ENCODE measurements at places on chromosomes 6 and 20.
A peak's percentile ranks its signal among the peaks of the same experiment; 100 is the strongest.

DNA sequence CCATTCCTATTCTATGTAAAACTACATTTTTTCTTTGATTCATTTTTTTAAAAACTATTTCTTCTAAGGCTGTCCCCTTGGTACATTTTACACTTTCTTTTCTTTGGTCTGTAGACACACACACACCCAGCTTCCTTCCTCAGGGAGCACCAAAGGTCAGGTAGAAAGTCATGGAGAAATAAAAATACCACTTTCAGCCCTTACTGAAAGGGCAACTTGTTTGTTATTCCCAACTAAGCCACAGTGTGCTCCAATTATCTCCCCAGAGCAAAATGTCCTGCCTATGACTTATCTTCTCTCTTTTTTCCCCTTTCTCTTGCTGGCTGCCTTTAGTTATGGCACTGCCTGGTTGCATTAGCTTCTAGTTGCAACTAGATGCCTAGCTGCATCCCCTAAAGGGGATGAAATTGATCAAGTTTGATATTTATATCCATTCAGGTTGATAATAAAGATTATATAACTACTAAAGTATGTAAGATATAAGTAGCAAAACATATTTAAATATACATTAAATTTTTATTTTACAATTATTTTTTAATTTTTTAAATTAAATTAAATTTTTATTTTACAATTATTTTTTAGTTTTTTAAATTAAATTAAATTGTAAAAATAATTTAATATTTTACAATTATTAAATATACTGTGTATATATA lies 21.6 kb upstream of the LRRC1 start:
- DNase-seq, result no peak

DNA sequence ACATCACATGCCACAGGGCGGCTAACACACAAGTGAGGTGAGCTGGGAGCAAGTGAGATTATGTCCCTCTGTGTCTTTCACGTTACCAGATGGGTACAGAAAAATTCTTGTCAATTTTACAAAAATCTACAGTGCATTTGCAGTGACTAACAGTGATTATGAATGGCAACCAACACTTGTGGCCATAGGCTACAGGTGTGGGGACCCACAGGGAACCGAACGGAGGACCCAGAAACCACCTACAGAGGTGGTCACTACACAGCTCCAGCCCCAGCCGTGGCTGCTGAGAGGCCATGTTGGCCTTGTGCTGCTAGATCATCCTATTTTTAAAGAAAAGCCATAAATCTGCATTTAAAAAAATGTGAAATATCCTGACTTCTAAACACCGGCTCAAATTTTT lies 50.2 kb downstream of the FYN start:
- no peak for DNase-seq

GRCh38 chr6:167682125-167682524 lies 144.6 kb upstream of the AFDN start:
- DNase-seq, result no peak

GRCh38 chr6:56772737-56773184 lies 130.1 kb upstream of the DST start:
- DNase-seq, result no peak

DNA sequence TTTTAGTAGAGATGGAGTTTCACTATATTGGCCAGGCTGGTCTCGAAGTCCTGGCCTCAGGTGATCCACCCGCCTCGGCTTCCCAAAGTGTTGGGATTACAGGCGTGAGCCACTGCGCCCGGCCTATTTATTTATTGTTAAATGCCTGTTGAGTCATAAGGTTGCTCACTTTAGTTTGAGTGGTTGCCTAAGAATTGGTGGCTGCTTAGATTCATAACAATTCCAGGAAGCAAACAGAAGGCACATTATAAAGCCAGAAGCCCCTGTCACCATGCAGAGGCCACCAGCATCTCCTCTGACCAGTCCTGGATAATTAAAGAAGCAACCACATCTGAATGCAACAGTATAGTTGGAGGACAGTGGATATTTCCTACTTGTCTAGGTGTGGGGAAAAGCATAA lies 24.0 kb upstream of the ARMH2 start:
- DNase-seq, result no peak

DNA sequence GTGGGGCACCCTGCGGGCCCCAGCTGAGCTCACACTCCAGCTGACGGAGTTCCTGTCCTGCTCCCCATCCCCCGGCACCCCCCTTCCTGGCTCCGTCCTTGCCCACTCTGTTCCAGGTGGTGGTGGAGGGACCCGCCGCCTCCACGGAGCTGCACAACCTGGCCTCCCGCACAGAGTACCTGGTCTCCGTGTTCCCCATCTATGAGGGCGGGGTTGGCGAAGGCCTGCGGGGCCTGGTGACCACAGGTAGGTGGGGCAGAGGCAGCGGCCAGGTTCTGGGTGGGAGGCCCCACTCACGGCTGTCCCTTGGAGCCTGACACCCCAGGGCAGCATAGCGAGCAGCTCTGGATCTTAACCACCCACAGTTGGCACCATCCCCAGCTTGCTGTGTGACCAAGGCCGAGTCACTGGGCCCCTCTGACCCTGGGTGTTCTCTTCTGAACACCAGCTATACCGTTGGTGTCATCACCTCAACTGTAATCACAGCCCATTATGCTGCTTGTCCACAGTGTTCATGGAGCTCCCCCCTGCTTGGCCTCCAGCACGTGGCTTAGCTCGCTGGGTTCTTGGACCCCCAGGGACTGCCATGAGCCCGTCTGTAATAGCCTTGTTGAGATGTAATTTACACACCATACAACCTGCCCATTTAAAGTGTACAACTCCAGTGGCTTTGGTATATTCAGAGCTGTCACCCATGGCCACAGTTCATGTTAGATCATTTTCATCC lies 17.4 kb downstream of the COL20A1 start:
- DNase-seq, result no peak

DNA sequence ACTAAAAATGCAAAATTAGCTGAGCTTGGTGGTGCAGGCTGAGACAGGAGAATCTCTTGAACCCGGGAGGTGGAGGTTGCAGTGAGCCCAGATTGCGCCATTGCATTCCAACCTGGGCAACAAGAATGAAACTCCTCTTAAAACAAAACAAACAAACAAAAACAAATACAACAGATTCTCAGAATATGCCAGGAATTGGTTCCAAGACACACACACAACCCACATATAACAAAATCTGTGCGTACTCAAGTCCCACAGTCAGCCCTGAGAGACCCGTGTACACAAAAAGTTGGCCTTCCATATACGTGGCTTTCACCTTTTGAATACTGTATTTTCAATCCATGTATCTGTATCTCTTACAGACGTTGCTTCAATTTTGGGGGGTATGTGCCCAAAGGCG lies 98.9 kb upstream of the MARCKS start:
- DNase-seq, result no peak

GRCh38 chr20:34507702-34508413 lies 8.4 kb upstream of the DYNLRB1 start:
- no peak for DNase-seq

- no peak for DNase-seq
These were observed 179.7 kb upstream of the SHLD1 start for GRCh38 chr20:5570452-5570851.

GRCh38 chr6:72619883-72620696 lies 1.8 kb upstream of the KCNQ5 start:
- peak; percentile 79 for DNase-seq
